Left renal cortex interstitium (tissue), 4 donors: ENCODE measurements at places on chromosomes 4 and X. TPM values are rescaled to one million over a fixed set of nuclear protein-coding genes. Genes with fewer than 3 reads are reported as not detected.

Gene GAGE2A
- polyA plus RNA-seq, result not detected

Gene SPARCL1
- 8.5 TPM for polyA plus RNA-seq

Gene SOWAHB
- polyA plus RNA-seq, result 5.4 TPM

Gene CENPVL2
- polyA plus RNA-seq, result 0.40 TPM

Gene HPGD
- 71.6 TPM for polyA plus RNA-seq

Gene NAP1L3
- polyA plus RNA-seq, result 16.1 TPM

Gene NAT8L
- 7.1 TPM for polyA plus RNA-seq

Gene EREG
- 0.07 TPM for polyA plus RNA-seq

Gene BEND2
- polyA plus RNA-seq, result 0.14 TPM

Gene F8A1
- 19.9 TPM for polyA plus RNA-seq

Gene UGT2B15
- polyA plus RNA-seq, result 0.12 TPM

Gene POU3F4
- 6.9 TPM for polyA plus RNA-seq

Gene GPR173
- 28.6 TPM for polyA plus RNA-seq

Gene TCP11X2
- 1.4 TPM for polyA plus RNA-seq

Gene KLHL4
- polyA plus RNA-seq, result 8.9 TPM

Gene SPIN2B
- polyA plus RNA-seq, result 18.2 TPM

Gene DDIT4L
- 2.6 TPM for polyA plus RNA-seq

Gene SHOX
- 0.04 TPM for polyA plus RNA-seq

Gene FGFR3
- polyA plus RNA-seq, result 150 TPM
